ENCODE measurements at places on chromosomes 1 and 21. TPM values are rescaled to one million over a fixed set of nuclear protein-coding genes. Genes with fewer than 3 reads are reported as not detected.
A peak's percentile ranks its signal among the peaks of the same experiment; 100 is the strongest.

DNA sequence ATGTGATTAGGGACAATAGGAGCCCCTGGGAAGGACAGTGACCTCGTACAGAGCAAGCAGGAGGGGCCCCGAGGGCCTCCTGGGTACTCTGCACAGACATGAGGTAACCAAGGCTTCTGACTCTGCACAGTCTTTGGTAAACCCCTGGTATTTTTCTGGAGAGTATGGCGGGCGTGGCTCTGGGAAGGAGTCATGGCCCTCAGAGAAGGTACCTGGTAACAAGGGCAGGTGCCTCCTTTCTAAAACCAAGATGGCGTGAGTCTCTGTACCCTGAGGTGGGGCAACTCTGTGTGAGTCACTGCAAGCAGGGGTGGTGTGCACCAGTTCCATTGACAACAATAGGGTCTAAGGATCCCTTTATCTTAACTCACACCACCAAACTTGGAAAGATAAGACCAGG lies 39.9 kb upstream of the SLC19A1 start:
- no peaks in the 10 kb centered on the region for H3K4me1 ChIP-seq
- no peak overlapping the region for H3K27ac ChIP-seq
- no peaks in the 10 kb centered on the region for H3K36me3 ChIP-seq
- no peak for DNase-seq

DNA sequence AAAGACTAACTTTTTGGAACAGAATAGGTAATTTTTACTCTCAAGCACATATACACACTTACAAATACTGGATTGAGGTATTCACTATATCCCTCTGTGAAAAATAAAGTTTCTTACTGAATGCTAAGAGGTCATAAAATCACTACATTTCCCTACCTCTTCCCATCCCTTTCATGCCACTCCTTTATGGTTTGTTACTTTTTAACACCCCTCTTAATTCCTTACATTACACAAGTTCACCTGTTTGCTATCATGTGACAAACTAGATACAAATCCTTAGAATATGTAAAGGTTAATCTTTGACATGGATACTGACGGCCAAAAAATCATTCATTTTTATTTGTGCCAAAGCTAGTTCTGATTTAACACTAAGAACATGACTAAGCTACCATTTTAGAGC lies 6.8 kb upstream of the DCAF6 start:
- H3K4me3 ChIP-seq = no peak overlapping the region
- no peaks in the 10 kb centered on the region for H3K27me3 ChIP-seq
- H3K4me1 ChIP-seq = peaks cover 1% of the 10 kb centered on the region
- H3K27ac ChIP-seq = peak overlapping the region; percentile 0

- no peak overlapping the region for H3K27ac ChIP-seq
- DNase-seq = no peak
- H3K4me1 ChIP-seq = no peaks in the 10 kb centered on the region
- H3K4me3 ChIP-seq = no peak overlapping the region
Measured at GRCh38 chr1:111213412-111213811, 13.0 kb upstream of the DENND2D start.

Gene CR1L
- total RNA-seq = 0.33 TPM

Gene OR2L2
- total RNA-seq = not detected

Data from liver (tissue), 10 donors.